ENCODE measurements at places on chromosomes 2 and 18. TPM values are rescaled to one million over a fixed set of nuclear protein-coding genes. Genes with fewer than 3 reads are reported as not detected.

- no peak for DNase-seq
These were observed 60.6 kb downstream of the DIPK1C start for GRCh38 chr18:74396171-74397169.

GRCh38 chr2:17388798-17389197, 129.4 kb downstream of the RAD51AP2 start:
- DNase-seq: no peak

DNA sequence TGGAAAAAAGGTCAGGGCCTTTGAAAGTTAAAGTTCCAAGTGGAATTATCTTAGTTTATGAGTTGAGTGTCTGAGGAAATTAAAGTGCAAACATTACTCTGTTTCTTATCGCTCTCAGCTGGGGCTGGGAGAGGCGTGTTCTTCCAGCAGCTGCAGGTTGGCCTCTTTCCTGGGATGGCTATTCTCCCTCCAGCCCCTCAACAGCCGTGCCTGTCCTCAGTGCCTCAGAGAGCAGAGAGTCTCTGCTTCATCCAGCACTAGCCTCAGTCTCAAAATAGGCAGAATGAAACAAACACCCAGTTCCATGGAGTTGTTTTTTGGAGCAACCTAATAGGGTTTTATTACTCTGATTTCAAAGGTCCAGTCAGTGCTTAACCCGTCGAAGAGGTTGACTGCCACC, 298.1 kb downstream of the GALR1 start:
- DNase-seq: no peak

GRCh38 chr2:181304011-181304844, 153.0 kb upstream of the ITGA4 start:
- no peak for DNase-seq

GRCh38 chr2:181157326-181157725, 176.9 kb downstream of the UBE2E3 start:
- no peak for DNase-seq

DNA sequence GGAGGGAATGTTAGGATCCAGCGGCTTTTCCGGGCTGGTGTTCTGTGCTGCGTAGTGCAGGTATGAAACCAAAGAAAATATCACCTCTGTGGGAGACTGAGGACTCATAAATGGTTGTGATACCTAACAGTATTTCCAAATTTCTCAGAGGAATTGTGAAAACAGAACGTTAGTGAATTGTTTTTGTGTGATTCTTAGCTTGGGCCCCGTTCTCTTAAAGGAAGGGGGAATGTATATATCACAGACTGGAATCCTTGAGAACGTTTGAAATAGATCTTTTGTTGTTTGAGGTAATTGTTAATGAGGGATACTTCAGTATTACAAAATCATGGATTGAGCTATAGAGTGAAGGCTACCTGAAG, 834 bp downstream of the ZNF638 start:
- DNase-seq: no peak

GRCh38 chr2:11203480-11203879, 48.2 kb downstream of the SLC66A3 start:
- no peak for DNase-seq

GRCh38 chr18:11005528-11005927, 143.8 kb downstream of the PIEZO2 start:
- DNase-seq: no peak

DNA sequence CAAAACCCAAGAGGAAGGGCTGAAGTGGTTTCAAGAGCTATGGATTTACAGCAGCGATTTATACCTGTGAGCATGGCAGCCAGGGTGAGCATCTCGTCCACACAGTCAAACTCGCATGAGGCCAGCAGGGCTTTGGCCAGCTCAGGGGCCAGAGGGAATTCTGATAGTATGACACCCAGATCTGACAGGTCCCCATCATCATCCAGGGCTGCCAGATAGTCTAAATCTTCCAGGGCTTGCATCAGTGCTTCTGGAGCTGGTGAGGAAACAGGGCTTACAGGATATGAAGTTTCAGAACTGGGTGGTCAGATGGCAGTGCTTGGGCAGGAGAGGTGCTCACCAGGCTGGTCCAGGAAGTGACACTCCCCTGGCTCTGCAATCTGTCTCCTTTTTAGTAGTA, 3.5 kb downstream of the DQX1 start:
- DNase-seq: no peak

GRCh38 chr2:227796045-227796711, 17.5 kb upstream of the CCL20 start:
- DNase-seq: no peak

- no peak for DNase-seq
These were observed 12.9 kb downstream of the LAMA1 start for GRCh38 chr18:7104649-7105048.

DNA sequence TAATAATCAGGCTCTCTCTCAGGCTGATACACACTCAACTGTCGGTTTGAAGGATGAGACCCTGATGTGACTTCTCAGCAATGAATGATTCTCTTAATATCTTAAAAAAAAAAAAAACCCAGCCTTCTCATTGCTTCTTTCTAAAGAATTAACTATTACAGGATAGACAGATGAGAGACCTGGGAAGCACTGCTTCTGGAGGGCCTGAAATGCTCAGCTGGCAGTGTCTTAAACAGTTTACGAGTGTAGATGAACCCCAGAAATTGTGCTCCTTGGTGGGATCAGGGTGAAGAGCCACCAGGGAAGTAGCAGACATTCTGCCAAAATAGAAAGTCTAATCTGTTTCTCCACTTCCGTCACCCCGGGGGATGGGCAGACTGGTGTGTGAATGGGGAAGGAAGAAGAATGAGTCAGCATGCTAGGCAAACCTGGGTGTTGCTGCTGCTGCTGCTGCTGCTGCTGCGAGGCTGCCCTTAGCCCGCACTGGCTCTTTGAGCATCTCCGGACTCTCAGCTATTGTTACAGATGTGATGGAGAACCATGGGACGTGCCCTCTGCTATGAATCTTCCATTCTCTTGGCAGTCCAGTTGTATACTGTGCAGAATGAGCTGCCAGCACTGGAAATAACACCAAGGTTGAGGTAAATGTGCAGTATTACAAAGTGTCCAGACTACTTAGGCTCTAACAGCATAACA, 158.4 kb downstream of the SETBP1 start:
- peak; percentile 75 for DNase-seq

DNA sequence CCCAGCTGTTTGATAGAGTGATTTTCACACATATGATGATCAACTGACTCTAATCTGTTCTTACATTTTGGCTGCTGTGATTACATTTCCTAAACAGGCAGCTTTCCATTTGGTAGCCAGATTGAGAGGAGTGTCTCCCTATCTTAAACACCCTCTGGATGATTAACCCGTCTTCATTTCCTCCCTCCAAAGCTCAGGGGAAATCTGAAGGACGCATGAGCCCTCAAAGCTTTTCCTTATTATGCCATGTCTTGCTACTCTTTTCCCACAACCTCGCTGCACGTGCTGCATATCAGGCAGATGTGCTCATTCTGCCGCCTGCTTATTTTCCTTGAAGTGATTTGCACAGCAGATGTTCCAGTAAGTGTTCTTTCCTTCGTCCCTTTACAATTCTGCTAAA, 837.4 kb downstream of the LRRTM4 start:
- DNase-seq: no peak

GRCh38 chr2:197297772-197298318, 12.7 kb downstream of the ANKRD44 start:
- no peak for DNase-seq

- DNase-seq: no peak
These were observed 57.1 kb upstream of the PAX3 start for GRCh38 chr2:222355860-222356259.

DNA sequence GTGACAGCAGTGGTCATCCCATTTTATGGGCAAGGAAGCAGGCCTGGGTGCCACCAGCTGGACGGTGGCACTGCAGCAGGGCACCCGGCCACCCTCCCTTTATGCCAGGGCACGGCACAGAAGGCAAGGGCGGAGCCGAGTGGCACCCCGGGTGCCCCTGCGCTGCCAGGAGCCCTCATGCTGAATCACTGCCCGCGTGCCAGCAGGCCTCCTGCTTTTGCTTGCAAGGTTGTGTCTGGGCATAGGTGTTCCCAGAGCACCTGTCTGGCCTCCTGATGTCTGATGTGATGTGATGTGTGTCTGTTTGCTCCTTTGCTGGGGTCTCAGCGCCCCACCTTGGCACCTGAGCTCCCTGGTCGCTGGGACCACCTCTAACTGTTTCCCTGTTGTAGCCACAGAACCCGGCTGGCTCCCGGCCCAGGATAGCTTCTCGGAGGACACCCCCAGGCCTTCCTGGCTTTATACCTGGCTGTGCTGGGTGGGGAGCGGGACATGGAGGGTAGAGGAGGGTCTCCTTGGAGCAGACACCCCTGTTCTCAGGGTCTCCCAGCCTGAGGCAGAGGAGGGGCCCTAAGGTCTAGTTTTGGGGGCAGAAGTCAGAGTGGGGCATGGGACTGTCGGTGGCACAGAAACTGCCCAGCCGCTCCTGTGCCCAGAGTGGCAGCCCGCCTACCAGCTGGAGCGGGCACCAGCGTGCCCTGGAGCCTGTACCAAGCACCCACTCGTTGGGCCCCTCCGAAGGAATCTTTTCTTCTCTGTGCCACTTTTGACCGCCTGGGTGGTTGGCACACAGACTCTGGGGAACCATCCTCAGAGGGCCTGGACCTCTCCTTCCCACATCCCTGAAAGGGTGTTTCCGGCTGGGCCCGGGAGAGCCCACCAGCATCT, 3.6 kb downstream of the GPC1 start:
- no peak for DNase-seq

GRCh38 chr2:101360232-101360631, 27.1 kb downstream of the CREG2 start:
- no peak for DNase-seq

DNA sequence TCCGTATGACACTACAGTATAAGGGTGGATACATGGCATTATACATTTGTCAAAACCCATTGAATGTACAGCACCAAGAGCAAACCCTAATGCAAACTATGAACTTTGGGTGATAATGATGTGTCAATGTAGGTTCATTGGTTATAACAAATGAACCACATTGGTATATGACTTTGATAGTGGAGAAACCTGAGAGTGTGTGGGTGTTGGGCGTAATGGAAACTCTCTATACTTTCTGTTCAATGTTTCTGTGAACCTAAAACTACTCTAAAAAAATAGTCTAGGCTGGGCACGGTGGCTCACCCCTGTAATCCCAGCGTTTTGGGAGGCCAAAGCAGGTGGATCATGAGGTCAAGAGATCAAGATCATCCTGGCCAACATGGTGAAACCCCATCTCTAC, 6.5 kb upstream of the ACTG2 start:
- no peak for DNase-seq

GRCh38 chr2:239201531-239201876, 199.3 kb downstream of the HDAC4 start:
- no peak for DNase-seq

DNA sequence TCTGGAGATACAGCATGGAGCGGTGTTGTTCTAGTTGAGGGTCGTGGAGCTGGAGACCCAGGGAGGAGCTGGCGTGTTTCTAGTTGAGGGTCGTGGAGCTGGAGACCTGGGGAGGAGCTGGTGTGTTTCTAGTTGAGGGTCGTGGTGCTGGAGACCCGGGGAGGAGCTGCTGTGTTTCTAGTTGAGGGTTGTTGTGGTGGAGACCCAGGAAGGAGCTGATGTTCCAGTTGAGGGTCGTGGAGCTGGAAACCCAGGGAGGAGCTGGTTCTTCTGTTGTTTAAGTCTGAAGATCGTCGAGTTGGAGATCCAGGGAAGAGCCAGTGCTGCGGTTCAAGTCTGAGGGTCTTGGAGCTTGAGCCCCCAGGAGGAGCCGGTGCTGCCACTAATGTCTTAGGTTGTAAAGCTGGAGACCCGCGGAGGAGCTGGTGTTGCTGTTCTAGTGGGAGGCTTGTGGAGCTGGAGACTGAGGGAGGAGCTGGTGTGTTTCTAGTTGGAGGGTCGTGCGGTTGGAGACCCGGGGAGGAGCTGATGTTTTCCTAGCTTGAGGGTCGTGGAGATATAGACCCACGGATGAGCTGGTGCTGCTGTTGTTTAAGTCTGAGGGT, 155.3 kb downstream of the RTP5 start:
- DNase-seq: no peak

DNA sequence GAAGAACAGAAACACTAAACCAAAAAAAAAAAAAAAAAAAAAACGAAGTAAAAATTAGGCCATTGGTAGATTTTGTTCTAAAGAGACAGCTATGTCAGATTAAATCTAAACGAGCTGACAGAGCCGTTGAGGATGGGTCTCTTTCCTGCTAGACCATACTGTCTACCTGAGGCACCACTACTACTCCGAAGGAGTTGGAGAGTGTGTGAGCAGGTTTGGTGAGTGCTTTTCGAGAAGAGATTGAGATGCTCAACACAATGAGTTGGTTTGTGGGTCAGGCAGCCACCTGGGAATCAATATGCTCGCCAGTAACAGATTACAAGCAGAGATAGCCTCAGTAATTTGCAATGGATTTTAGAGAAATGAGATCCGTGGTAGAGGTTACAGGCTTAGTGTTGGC, 281.5 kb upstream of the EPAS1 start:
- DNase-seq: no peak

- no peak for DNase-seq
These were observed 14.2 kb upstream of the CXCR4 start for GRCh38 chr2:136131961-136132824.

DNA sequence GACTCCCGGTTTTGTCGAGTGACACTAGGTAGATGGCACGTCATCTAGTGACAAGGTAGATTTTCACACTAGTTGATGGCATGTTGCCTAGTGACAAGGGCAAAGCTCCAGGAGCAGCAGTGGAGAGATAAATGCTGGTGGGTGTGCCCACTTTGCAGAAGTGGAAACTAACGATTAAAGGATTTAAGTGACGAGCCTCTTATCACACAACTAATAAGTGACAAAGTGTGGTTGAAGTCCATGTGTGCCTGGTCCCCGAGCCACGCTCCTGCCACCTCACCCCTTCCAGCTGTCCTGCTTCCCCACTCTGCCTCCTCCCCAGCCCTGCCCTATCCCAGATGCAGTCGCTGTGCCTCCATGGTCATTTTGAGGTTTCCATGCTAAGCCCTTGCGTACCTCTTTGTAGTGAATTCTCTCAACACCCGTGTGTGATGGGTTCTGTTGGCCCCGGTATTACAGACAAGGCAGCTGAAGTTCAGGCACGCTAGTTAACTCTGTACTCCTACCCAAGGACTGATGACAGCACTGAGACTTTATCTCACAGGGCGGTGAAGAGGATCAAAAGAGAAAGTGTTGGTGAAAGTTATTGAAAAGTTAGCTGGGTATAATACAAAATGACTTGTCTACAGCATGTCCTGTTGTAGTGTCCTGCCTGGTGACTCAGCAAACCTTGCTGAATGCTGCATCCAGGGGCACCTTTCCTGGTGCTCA, 113.4 kb upstream of the GLI2 start:
- no peak for DNase-seq

The TMEM37 gene
- 5.4 TPM for total RNA-seq

The OBSL1 gene
- total RNA-seq: 150 TPM

The LINC00305 gene
- not detected for total RNA-seq

The ABCG8 gene
- total RNA-seq: not detected

The TLX2 gene
- total RNA-seq: not detected

The DYSF gene
- 52.1 TPM for total RNA-seq

The MLPH gene
- total RNA-seq: 27.1 TPM

The TUBB8B gene
- not detected for total RNA-seq

The TBR1 gene
- not detected for total RNA-seq

The CYTIP gene
- 3.3 TPM for total RNA-seq

The DLGAP1 gene
- total RNA-seq: 0.56 TPM

The GPBAR1 gene
- total RNA-seq: 10.7 TPM

The MGAT4A gene
- total RNA-seq: 37.4 TPM

The CD8B gene
- total RNA-seq: 0.33 TPM

The TAF1B gene
- total RNA-seq: 4.0 TPM

The RPRM gene
- total RNA-seq: 1.1 TPM

Measured in right atrium auricular region (tissue), 2 donors.